NT2/D1 (cell line): ENCODE measurements at places on chromosomes 12 and 14.
A peak's percentile ranks its signal among the peaks of the same experiment; 100 is the strongest.

- no peak for DNase-seq
Measured at GRCh38 chr12:553216-554000, 93.7 kb downstream of the B4GALNT3 start.

DNA sequence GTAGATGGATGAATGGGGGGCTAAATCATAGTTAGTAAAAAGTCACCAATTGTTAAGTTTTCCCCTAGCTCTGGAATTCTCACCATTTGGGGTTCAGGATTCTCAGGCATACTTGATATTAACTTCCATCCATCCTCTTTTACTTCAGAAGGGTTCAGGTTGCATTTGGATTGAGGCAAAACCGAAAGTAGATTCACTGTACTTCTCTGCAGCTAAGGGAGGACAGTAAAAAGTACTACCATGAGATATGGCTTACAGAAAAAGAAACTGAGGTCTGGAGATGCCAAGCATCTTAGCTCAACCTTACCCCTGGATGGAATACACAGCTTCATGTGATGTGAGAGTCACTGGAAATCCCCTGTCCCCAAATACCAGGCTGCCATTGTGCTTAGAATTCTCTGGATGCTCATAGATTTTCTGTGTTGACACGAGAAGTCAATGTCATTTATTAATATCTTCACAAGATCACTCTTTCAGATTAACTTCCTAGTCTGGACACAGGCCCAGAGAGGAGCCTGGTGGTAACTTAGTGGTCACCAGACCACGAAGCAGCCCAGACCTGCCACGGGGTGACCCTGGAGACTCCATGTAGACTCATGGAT, 87.1 kb downstream of the SSPN start:
- DNase-seq: no peak

GRCh38 chr12:93602897-93603668, 30.6 kb downstream of the SOCS2 start:
- DNase-seq: no peak

DNA sequence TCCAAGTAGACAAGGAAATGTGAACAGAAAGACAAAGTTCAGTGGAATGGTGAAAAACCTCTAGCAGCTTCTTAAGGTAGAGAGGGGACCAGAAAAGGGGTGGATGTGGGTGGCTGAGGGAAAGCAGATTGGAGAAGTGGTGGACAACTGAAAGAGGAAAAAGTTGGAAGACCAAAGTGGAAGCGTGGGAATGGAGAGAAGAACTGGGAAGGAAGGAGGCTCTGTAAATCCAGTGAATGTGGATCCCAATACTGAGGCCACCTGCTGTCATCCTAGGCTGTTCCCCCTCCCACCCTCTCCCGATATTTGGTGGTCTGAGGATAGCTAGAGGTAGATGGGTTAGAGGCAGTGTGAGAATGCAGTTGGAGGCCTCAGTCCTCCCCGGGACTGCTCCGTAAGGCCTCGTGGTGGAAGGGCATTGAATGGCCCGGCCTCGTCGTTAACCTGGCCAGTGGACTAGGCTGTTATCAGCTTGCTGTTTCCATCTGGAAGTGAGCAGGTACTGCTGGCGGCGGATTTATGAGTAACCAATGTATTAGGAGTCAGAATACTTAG, 822 bp upstream of the POU6F1 start:
- DNase-seq: peak; percentile 18

DNA sequence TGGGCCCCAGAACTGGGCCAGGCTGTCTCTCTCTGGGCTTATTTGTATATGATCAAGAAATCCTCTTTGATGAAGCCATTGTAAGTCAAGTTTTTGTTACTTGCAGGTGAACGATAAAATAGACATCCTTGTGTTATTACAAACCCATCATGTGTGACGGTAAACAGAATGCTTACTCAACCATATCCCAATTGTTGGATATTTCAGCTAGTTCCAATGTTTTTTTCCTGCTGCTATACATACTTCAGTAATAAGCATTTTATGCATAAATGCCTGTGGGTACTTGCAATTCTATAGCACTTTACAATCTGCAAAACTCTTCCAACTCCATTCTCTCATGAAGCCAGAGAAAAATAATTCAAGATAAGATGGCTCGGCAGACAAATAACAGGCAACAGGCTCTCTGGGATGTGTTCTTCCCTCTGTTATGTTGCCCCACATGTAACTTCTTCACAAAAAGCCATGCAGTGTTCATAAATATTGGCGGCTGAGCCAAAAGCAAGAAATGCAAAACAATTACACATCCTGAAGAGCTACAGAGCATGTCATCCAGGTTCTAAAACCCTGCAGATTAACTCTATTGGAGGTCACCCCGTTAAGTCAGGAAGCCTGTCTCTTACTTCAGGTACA, 69.5 kb downstream of the CLMN start:
- DNase-seq: no peak

DNA sequence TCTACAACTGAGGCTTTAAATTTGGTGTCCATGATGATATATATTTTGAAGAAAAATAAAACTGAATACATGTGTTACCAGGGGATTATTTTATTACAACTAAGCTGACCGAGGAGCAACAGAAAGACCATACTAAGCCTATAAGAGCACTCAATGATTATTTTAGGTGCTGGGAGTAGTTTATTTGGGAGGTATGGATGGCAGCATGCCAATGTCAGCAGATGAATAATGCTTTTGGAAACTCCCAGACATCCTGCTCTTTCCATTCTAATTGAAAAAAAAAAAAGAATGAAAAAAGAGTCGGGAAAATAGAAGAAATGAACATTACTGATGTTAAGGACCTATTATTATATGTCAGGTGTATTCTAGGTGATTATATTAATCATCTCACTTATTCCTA, 441.2 kb downstream of the BTG1 start:
- no peak for DNase-seq

DNA sequence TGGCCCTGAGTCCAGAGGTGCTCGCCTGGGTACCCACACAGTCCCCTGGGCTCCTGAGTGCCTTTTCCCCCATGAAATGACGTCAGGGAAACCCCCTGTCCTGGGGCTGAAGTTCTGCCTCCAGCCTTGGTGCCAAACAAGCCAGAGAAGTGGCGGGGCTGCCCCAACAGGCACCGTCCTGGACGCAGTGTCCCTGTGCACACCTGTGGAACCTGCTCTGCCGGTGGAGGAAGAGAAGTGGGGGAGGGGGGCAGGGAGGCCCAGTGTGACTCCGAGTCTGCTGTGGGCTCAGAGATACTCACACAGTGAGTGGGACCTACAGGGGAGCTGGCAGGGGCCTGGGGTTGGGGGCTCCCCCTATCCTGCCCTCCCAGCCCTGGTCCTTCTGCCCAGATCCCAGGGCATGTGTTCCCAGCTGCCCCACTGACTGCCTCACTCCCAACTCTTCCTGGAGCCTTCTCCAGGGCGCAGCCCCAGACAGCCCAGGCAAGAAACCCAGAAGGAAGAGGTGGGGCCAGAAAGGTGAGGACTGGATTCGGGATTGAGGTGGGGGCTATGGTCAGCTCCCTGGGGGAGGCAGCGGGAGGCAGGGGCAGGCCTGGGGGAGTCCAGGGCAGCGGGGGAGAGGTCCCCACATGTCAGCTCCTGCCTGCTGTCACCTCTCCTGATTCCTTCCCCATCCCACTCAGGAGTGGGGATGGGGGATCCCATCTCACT, 24.7 kb downstream of the CCDC85C start:
- DNase-seq: no peak

GRCh38 chr12:120468325-120468820, 1.2 kb downstream of the SRSF9 start:
- no peak for DNase-seq

- DNase-seq: no peak
Measured at GRCh38 chr12:87930033-87930432, 99.2 kb downstream of the C12orf50 start.

GRCh38 chr12:93813972-93814821, 137.0 kb downstream of the CRADD start:
- DNase-seq: no peak

GRCh38 chr12:100193085-100193484, 7.5 kb upstream of the ACTR6 start:
- no peak for DNase-seq

GRCh38 chr14:101595887-101596721, 34.8 kb downstream of the DIO3 start:
- DNase-seq: no peak

- no peak for DNase-seq
Measured at GRCh38 chr12:9341260-9341585, 133.0 kb upstream of the PZP start.

DNA sequence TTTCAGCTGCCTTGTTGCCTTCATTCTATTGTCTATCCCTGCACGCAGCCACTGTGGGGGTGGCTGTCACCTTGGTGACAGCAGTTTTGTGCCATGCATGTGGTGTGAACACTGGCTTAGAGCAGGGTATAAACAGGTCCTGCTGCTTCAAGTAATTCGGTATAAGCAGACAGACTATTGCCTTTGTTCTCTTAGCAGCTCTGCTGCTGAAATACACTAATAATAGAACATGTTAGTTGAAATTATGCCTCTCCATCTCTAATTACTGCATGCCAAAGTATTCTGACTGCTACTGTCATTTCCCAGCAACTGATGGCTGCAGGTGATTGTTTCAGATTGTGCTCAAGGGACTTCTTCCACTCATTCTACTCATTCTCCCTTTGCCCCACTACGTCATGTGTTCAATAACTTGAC, 34.6 kb downstream of the PTPRO start:
- DNase-seq: no peak

- no peak for DNase-seq
Measured at GRCh38 chr14:102557434-102558226, 34.8 kb upstream of the RCOR1 start.

DNA sequence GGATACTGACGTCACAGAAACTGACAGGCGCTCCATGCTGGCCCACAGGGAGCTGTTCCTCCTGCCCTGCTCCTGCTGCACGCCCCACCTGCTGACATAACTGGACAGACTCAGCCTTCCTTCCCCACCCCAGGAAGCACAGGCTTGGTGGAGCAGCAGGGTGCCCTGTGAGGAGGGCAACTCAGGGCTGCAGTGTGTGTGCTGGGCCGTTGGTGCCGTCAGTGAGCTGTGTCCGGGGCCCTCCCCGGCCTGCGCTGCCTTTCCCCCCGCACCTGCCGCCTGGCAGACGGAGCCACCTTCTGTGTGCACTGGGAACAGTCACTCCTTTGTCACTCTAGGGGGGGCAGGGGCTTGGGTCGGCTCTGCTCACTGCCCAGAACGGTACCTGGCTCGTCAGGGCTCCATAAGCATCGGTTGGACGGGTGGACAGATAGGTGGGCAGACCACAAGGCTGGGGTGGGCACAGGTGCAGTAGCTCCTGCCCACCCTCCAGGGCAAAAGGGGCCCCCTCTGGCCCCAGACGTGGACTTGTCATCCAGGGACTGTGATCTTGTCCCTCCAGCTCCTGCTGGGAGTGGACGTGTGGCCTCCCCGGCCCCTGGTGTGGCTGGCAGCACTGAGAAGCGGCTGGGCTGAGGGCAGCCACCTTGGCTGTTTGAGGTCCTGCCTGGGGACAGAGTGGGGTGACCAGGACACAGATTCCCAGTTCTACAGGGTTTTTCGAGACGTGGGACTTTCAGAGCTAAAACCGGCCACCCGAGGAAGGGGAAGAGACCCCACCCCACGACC, 32.8 kb downstream of the FBRSL1 start:
- DNase-seq: no peak
